ENCODE measurements at places on chromosomes 3 and 15.

- no peak for DNase-seq
Observed at GRCh38 chr15:25385986-25386385, 52.8 kb downstream of the UBE3A start.

DNA sequence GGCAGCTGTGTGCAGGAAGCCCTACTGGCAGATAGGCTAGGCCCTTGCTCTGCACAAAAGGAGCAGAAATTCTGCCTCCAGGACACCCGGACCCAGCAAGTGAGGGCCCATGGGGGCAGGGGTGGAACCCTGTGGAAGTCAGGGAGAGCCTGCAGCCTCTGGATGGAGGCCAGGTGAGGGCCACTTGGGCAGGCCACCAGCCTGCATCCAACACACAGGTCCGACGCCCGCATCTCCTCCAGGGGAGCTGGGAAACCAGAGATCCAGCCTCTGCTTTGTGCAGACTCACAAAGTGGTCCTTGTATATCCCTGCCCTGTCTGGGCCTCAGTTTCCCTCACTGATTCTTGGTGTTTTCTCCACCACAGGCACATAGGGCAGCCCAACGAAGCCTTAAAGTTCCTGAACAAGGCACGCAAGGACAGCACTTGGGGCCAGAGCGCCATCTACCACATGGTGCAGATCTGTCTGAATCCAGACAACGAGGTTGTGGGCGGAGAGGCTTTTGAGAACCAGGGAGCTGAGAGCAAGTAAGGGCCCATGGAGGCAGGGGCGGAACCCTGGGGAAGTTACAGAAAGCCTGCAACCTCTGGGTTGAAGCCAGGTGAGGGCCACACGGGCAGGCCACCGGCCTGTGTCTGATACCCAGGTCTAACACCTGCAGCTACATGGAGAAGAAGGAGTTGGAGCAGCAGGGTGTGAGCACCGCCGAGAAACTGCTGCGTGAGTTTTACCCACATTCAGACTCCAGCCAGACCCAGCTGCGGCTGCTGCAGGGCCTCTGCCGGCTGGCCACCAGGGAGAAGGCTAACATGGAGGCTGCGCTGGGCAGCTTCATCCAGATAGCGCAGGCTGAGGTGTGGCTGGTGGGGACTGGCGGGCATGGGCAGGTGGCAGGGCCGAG, 16.6 kb downstream of the CSRNP1 start:
- DNase-seq = no peak

GRCh38 chr15:44029003-44029402, 166.1 kb downstream of the FRMD5 start:
- no peak for DNase-seq

DNA sequence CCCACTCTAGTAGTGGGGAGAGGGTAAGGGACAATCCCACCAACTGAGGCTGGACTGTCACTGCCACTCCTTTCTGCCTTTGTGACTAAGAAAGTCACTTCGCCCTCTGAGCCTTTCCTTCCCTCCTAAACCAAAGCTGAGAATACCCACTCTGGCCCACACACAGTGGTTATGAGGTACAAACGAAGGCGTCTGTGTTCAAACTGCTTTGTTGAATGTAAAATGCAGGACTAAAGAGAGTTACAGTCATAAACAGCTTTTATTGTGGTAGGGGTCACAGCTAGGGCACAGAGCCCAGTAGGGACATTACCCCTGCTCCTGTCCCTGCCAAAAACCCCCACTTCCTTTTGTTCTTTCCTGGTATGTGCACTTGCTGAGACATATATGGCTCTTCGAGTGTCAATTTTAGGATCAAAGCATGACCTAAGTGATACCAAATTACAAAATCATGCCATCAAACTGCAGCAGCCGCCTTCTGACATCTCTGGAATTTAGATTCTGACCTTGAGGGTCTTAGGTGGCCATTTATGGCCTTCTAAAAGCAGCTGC, 45.1 kb downstream of the CTDSPL start:
- no peak for DNase-seq

- no peak for DNase-seq
Observed at GRCh38 chr3:186683979-186684378, 18.2 kb downstream of the HRG start.

DNA sequence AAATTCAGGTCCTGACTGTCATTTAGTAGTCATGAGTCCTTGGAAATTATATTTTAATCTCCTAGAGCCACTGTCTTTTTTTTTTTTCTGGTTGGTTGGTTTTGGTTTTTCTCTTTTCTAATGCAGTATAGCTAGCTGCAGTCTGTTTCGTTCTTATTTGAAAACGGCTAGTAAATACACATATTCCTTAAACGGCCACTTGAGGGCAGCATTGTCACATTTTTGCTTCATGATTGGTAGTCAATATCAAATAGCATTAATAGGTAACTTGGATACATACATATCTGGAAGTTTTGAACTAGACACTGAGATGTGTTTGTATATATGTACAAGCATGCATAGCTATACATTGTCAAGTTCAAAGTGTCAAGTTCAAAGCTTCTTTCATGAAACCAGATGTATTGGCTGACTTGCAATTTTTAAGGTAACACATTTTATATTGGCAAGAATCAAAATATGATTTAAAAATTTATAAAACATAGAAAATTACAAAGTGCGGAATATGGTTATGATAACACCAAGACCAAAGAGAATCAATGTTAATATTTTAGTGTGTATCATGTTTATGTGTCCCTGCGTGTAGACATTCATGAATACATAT, 22.5 kb downstream of the GABRA5 start:
- DNase-seq = no peak

GRCh38 chr3:182405759-182406158, 387.5 kb upstream of the ATP11B start:
- no peak for DNase-seq

- no peak for DNase-seq
Observed at GRCh38 chr3:27714692-27715453, 7.2 kb downstream of the EOMES start.

DNA sequence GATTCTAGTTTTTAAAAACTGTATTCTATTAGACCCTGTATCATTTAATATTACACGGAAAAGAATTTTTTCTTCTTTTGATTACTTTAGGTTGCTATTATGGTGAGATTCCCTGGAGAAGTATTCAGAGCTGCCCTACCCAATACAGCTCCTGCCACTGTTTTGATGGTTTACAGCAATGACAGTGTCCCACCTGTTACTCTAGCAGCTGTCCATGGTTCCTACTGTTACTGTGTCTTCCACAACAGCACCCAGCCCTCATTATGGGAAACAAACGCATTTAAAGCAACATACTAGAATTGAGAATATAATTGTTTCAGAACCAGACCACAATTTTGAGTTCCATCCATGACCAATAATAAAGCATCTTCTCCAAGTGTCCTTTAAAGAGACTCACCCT, 450.7 kb downstream of the SHQ1 start:
- no peak for DNase-seq
